ENCODE measurements at places on chromosomes 5 and 9.

DNA sequence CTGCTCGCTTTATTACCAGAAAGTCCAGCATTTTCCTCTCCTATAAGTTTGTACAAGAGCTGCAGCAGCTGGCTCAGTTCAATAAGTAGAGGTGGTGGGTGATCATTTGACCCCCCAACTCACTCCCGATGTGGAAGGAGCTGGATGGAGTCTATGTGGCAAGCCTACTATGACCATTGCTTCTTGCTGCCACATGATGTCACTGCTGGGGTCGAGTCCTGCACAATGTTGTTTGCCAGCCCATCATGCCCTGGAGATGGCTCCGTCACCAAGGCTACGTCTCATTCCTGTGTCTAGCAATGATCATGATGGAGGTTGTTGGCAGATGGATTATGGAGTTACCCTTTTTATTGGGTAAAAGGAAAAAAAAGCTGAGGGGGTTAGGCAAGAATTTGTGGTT, 266.3 kb downstream of the PSAT1 start:
- DNase-seq = no peak

DNA sequence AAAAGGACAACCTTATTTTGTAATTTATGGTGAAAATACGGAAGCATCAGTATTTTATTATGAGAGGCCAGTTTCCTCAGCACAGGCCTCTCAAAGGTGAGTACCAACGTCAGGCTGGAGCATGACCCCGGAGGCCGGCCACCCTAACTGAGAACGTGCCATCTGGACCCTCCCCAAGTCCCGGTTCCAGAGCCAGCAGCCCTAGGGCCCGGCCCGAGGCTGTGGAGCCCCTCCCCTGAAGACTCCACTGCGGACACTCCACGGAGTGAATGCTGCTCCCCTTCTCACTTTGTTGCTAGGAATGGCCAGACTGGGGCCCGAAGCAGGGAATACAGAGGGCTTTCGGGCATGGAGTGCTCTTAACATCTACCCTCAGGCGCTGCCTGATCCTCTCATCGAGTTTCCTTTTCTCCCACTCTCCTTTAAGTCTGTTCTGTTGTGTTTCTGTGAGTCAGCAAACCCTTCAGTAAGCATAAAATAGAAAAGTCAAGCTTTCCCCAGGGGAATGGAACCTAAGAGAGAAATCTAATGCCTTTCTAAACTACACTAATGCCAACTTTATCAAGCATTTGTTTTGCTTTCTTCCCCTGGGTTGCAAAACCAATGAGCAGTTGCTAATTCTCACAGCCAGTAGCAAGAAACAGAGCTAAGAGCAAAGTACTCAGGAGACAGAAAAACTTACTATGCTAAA, 4.5 kb downstream of the BRD9 start:
- no peak for DNase-seq

- no peak for DNase-seq
These were observed 1086.5 kb downstream of the EFNA5 start for GRCh38 chr5:106584268-106584667.

DNA sequence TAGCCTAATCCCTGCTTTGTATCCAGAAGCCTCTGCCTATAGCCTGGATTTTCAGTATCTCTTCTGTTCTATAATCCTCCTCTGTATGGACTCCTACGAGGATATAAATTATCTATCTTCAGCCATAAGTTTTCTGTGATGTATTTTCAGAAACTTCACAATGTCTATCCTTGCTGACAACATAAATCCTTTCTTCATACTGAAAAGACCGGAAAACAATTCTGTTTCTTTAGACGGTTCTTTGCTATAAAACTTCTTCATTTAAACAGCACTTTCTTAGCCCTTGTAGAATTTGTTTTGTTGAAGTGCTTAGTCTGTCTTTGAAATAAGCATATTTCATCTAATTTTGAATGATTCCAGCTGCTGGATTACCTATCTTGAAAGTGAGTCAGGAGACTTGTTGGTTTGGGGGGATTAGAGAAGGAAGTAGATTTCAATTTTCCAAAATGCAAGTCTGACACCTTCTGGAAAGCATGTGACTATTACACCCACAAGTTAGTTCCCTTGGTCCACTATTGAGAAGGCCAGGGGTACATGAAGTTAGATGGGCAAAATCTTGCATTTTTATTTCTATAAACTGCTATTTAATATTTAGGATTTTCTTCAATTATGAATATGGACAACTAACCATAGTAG, 96.3 kb upstream of the RANBP3L start:
- DNase-seq = no peak

DNA sequence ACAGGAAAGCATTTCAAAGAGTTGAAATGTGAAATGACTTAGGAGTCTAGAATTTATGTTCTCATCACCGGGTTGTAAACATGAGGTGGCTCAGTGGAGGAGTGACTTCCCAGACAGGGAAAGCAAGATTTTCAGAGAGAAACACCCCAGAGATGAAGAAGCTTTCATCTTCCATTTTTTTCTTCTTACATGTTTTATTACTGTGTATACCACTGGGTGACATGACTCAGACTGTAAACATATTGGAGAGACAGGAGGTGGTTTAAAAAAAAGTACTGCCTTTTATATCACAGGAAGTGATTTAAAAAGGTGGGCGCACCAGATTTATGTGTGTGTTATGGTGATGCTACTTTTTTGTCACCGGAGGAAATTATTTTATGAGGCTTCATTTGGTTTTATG, 209.1 kb upstream of the TUT7 start:
- no peak for DNase-seq

GRCh38 chr9:14018081-14018480, 295.9 kb downstream of the NFIB start:
- no peak for DNase-seq

GRCh38 chr9:107345327-107345726, 62.2 kb downstream of the RAD23B start:
- no peak for DNase-seq

DNA sequence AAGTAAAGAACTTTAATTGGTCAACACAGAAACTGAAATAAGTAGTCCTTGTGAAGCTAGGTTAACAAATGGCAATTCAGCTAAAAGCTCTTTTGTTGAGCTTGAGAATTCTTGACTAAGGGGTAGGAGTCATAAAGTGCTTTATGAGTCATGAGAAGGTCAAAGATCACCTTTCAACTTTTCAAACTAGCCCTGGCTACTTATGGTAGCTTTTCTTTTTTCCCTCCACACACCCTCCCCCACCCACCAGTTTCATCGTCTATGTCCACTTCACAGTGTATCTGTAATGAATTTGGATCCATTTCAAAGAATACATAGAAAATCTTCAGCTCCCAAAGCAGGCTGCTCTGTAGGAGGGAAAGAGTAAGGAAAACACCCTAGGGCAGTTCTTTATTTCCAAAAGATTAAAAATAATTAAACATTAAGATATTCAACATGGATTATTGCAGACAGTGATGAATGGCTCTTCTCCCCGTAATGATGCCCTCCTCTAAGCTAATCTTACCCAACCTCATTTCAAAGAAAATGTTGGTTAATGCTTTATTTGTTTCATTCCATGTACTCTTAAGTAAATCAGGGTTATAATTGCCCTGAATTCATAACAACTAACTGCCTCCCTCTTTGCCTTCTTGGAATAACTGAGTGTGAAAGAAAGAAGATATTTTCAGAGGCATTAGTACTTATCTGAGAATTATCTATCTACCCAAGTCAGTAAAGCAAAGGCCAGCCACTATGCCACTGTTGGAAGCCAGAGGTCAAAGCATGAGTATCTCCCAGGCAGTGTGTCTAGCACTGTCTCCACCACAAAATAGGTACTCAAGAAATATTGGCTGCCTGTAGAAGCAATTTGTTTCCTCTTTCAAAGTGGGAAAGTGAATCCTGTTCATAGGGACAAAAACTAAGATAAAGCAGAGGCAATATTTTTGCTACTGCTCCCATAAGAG, 290.6 kb downstream of the PIK3R1 start:
- no peak for DNase-seq

- DNase-seq = no peak
These were observed 155.1 kb upstream of the ARRDC3 start for GRCh38 chr5:91538179-91538578.

DNA sequence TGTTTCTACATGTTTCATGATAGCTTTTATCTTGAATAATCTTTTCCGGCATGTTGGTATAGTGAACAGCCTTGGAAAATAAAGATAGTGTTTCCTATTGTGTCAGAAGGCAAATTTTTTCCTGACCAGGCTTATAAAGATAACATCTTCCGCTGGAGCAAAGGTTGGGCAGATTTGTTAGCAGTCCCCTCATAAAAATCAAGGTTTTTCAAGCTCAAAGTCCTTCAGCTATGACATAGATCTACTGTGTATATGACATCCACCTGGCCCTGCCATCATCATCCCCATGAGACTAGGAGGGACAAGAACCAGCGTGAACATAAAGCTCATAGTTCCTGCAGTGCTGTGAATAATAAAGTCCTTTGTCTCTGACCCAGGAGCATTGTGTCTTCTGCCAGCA, 30.4 kb upstream of the OTULINL start:
- no peak for DNase-seq

DNA sequence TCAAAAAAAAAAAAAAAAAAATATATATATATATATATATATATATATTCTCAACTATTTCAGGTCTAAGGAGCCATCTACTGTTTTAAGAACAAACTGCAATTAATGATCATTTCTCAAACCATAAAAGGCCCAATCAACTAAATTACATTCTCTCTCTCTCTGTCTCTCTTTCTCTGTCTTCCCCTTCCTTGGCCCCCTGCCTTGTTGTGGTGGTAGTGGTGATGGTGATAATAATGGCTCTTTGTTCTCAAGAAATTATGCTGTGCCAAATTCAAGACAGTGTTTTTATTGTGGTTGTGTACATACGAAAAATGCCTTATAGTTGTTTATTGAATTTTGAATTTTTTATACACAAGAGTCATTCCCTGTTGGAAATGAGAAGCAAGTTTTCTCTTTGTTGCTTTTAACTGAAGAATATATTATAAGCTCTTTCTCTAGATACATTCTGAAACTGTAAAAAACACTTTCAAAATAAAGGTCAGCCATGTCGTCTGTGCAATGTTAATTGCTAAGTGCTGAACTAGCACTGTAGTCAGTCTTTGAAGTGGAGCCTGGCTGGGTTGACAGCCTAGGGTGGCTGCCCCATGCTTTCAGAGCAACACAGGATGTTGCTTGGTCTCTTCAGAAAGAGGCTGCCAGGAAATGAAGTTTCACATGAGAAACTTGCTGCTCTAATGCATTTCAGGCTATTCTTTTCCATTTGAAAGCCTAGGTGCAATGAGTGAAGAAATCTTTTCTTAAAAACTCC, 96.0 kb downstream of the HINT1 start:
- no peak for DNase-seq

GRCh38 chr5:97547430-97547829, 364.4 kb upstream of the RIOK2 start:
- DNase-seq = no peak

GRCh38 chr5:45617859-45618416, 78.2 kb downstream of the HCN1 start:
- DNase-seq = no peak

DNA sequence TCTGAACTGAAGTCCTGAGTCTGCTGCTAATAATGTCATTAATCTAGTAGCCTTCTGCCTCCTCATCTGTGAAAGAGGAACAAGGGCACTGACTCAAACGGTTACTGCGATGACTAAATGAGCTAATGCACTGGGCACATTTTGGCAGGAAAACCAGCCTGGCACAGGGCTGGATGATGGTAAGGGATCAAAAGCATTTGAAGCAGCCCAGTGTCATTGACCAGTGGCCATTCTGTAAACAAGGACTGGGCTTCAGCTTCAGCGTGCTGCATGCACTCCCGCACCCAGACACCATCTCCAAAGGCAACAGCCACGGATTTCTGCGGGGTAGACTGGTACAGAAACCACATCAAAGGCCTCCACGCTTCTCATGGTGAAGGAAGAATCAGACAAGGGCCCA, 8.0 kb downstream of the GCNT4 start:
- no peak for DNase-seq

DNA sequence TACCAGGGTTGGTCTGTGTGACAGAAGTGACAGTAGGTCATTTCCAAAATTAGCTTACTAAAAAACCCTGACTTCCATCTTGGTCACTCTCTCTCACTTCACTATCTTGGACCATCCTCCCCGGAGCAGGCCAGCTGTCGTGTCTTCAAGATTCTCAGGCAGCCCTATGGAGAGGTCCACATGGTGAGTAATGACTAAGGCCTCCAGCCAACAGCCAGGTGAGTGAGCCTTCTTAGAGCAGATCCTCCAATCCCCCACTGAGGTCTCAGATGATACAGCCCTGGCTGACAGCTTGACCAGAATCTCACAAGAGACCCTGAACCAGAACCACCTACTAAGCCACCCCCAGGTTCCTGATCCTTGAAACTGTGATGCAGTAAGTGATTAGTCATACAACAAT, 92.0 kb downstream of the DCP2 start:
- peak; percentile 42 for DNase-seq

- no peak for DNase-seq
These were observed 15.8 kb upstream of the NRARP start for GRCh38 chr9:137317718-137318511.

DNA sequence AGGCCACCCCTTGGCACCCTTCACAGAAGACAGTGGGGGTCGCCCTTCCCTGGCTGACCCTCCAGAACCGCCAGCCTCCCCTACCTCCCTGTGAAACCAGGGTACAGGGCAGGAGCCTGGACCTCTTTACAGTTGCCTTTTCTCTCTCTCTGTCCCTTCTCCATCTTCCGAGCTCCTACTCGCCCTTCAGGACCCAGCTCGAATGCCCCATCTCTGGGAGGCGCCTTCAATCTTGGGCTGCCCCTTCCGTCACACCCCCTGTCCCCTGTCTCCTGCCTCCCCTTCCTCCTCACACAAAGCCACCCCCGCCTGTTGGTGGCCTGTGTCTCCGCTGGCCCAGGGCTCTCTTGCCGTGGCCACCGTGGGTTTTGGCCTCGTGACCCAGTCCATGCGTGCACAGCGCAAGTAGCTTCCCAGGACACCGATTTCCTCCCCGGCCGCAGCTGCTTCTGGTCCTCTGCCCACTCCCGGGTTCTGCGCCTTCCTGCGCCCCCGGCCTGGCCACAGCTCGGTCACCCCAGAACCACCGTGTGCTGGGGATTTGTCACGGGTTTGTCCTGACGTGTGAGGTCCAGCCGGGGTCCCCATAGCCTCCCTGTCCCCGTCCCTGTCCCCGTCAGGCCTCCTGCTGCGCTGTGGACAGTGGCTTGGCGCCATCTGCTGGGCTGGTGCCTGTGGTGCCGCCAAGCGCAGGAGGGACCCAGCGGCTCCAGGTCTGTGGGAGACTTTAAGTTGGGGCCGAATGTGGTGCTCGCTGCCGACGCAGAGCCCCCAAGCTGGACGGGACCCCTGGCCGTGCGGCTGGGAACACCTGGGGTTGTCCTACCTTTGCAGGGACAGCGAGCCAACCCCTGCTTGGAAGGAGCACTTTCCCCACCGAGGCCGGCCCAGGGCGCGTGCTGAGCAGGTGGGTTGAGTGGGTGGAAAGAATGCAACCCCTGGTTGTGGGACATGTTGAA, 4.0 kb upstream of the TMEM250 start:
- DNase-seq = peak; percentile 82

GRCh38 chr9:131227959-131228460, 48.3 kb downstream of the FAM78A start:
- DNase-seq = no peak

- DNase-seq = no peak
These were observed 5.9 kb upstream of the QSOX2 start for GRCh38 chr9:136251264-136252115.

DNA sequence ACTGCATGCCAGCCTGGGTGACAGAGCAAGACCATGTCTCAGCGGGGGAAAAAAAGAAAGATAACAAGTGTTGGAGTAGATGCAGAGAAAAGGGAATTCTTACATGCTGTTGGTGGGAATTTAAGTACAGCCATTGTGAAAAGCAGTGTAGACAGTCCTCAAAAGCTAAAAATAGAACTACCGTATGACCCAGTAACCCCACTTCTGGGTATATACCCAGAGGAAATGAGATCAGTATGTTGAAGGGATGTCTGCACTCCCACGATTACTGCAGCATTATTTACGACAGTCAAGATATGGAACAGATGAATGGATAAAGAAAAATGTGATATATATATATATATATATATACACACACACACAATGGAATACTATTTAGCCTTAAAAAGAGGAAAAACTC, 225.3 kb upstream of the SLC24A2 start:
- DNase-seq = no peak
